ENCODE measurements at places on chromosomes 6 and 20. TPM values are rescaled to one million over a fixed set of nuclear protein-coding genes. Genes with fewer than 3 reads are reported as not detected.

GRCh38 chr6:134938896-134939295 lies 11.0 kb downstream of the ALDH8A1 start:
- peak; percentile 50 for DNase-seq

- no peak for DNase-seq
These were observed 592 bp downstream of the KCNG1 start for GRCh38 chr20:51022227-51022802.

GRCh38 chr20:53402233-53403005 lies 191.2 kb downstream of the ZNF217 start:
- peak; percentile 21 for DNase-seq

GRCh38 chr6:49813248-49813647 lies 26.2 kb upstream of the PGK2 start:
- DNase-seq = no peak

GRCh38 chr6:140192018-140192417 lies 817.6 kb upstream of the CITED2 start:
- DNase-seq = no peak

DNA sequence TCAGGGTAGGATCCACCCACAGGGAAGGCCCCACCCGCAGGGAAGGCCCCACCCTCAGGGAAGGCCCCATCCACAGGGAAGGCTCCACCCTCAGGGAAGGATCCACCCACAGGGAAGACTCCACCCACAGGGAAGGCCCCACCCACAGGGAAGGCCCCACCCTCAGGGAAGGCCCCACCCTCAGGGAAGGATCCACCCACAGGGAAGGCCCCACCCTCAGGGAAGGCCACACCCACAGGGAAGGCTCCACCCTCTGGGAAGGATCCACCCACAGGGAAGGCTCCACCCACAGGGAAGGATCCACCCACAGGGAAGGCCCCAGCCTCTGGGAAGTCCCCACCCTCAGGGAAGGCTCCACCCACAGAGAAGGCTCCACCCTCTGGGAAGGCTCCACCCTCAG lies 40.5 kb downstream of the KCNQ2 start:
- DNase-seq = no peak

GRCh38 chr20:43988867-43989266 lies 74.2 kb downstream of the TOX2 start:
- DNase-seq = no peak

GRCh38 chr20:62190639-62191411 lies 8.0 kb downstream of the MTG2 start:
- DNase-seq = no peak

DNA sequence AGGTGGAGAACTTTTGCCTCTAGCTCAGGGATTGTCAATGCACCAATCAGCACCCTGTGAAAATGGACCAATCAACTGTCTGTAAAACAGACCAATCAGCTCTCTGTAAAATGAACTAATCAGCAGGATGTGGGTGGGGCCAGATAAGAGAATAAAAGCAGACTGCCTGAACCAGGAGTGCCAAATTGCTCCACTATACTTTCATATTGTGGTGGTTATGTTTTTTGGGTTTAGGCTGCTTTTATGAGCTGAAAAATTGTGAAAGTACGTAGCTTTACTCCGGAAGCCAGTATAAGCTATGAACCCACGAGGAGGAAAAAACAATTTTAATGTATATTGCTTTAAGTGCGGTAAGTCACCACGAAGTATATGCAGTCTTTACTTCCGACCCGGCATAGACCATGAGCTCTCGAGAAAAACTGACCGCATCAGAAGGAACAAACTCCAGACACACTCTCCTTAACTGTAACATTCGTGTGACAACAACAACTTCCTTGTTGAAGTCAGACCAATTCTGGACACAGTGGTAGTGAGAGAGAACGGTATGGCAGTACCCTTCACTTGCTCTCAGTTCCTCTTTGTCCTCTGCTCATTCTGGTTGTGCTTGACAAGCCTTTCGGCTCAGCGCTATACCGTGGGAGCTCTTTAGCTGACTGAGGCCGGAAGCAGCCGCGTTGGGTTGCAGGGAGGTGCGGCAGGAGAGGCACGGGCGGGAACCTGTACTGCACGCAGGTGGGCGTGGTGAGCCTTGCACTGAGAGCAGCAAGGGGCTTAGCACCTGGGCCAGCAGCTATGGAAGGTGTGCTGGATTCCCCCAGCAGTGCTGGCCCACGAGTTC lies 81.9 kb upstream of the E2F3 start:
- peak; percentile 52 for DNase-seq

DNA sequence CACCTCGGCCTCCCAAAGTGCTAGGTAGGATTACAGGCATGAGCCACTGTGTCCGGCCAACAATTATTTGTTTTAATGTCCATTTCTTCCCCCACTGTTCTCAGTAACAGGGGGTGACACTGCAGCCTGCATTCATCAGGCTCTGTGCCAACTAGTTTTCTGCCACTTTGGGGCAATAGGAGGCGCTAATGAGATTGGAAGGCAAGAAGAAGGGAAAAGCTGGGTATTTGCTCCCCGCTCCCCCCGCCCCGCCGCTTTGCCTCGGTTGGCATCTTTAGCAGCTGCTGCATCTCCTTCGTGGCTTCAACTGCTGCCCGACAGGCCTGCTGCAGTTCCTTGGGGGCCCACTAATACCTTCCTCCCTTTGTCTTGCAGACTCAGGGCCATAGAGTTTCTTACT lies 35.0 kb upstream of the MDGA1 start:
- no peak for DNase-seq

DNA sequence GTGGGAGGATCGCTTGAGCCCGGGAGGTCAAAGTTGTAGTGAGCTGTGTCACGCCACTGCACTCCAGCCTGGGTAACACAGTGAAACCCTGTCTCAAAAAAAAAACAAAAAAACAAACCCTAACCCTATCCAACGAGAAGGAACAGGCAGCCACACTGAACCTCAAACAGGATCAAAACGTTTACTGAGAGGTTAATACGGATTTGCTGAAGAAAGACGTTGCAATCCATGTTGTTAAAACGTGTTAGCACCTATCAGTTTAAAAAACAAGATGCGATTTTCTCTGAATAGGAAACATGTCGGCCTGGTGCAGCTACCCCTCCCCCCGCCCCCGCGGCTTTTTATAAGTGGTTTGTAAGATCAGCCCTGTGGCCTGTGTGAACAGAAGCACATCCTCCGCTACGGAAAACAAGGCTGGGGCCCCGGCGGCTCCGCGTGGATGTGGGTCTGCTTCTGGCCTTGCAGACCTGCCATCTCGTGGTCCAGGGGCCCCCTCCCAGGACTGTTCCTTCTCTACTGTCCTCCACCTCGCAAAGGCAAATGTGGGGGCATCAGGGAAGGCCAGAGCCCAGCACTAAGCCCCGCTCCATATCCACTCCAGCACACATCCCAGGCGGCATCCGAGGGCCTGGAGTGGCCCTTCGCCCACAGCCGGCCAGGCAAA lies 11.4 kb downstream of the SLC2A4RG start:
- peak; percentile 55 for DNase-seq

GRCh38 chr20:44745598-44746366 lies at the start of gene KCNK15:
KCNK15 (plus strand) TSS chr20:44745865; CDS start chr20:44745911, 46 bp downstream.
- peak; percentile 38 for DNase-seq

GRCh38 chr20:1979106-1979778 lies 14.6 kb downstream of the PDYN start:
- no peak for DNase-seq

DNA sequence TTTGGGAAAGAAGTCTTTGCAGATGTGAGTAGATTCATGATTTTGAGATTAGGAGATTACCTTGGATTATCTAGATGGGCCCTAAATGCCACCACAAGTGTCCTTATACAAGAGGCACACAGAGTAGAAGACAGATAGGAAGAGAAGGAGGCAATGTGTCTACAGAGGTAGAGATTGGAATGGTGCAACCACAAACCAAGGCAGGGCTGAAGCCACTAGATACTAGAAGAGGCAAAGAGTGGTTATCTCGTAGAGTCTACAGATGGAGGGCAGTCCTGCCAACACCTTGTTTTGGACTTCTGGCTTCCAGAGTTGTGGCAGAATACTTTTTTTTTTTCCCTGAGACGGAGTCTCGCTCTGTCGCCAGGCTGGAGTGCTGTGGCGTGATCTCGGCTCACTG lies 138.3 kb upstream of the AKIRIN2 start:
- DNase-seq = no peak

DNA sequence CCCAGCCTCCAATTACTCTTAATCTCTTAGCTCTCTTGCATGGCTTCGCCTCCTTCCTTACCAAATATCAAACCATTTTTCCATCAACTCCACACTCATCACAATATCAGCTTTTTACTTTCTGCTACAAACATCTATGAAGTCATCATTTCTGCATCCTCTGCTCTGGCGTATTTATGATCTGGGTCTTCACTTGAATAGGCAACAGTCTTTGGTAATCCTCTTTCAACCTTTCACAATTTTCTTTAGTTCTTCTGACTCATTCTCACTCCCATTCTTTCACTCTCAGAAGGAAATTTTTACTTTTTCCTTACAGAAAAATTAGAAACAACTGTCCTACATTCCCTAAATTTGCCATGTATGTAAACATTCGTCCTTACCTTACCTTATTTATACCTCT lies 522.4 kb downstream of the HDGFL1 start:
- no peak for DNase-seq

GRCh38 chr6:20757761-20758160 lies 223.5 kb downstream of the CDKAL1 start:
- DNase-seq = no peak

DNA sequence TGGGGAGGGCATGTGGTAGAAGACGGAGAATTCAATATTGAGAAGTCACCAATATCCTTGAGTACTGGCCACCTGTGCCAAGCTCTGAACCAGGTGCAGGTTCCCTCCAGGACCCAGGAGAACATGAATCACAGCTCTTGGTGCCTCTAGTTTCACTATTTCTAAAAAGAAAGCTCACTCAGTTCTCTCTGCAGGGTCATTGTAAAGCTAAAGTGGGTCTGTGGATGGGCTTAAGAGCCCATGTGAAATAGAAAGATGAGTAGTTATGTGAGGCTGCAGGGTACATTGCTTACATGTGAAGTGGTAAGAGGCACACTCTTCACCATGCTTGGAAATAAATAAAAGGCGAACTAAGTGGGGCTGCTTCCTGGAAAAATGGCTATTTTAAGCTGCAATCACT lies 43.6 kb downstream of the ZNF831 start:
- DNase-seq = no peak

GRCh38 chr6:45686841-45687569 lies 309.3 kb upstream of the SUPT3H start:
- no peak for DNase-seq

DNA sequence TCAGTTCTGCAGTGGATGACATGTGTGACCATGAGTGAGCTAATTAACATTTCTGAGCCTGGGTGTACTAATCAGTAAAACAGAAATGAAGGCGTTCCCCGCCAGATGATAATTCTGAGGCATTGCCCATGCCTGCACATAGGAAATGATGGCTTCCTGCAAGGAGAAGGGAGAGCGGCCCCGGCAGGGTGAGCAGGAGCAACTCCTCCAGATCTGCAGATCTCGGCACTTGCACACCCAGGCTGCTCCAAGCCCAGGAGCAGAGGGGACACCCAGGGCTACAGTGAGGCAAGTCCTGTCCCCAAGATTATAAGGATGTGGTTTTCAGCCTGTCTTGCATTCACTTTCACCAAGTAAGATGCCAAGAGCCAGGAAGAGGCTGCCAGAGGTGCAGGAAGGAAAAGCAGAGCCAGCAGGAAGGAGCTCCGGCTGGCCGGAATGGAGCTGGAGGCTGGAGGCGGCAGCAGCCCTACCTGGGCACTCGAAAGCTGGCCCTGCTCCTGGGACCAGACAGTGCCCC lies 177.5 kb upstream of the CST7 start:
- no peak for DNase-seq

- no peak for DNase-seq
These were observed 64.6 kb upstream of the TXNDC5 start for GRCh38 chr6:7974938-7975763.

DNA sequence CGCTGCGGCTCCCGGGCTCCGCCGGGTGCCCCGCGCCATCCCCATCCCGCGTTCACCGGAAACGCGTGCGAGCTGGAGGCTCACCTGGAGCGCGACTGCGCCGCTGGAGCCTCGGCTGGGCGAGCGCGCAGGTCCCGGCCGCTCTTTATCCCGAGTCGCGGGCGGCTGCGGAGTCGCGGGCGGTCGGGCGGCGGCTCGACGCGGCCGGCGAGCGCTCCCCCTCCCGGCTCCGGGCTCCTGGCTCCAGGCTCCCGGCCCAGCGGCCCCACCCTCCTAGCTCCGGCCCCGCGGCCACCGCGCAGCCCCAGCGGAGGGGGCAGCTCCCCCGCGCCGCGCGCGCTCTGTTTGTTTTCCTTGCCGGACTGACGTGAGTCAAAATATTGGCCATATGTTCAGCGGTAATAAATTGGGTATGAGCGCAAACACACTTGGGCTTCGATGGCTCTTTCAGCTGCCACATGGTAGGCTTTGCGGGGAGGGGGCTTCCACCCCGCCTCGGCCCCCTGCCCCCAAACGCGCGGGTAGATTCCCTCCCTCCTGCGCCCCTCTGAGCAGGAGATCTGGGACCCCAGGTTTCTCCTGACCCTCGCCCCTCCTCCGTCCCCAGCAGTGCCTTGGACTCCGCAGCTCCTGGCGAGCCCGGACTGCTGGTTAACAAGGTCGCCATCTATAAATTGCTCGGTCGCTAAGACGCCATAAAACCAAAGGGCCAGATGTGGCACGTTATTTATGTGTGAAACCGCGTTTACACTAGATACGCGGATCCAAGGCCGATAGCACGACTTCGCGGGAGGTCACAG lies 8.8 kb upstream of the NKX2-2 start:
- DNase-seq = no peak

DNA sequence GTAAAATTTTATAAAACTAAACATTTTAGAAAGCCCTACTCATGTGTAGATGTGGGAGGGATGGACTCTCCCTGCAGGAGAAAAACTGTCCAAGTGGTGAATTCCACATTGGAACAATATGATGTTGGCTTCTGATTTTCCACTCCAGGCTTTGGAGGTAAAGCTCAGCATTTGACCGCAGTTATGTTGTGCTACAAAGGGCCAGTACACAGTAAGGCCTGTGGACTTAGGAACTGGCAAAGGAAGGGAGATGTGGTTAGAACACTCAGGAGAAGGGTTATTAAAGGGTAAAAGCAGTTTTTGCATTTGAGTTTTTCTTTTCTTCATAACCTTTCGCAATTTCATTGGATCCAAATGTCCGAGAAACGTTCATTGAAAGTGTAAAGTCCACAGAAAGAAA lies 150.3 kb upstream of the SASH1 start:
- no peak for DNase-seq

TUBB2B gene
- total RNA-seq = 0.73 TPM

SLC44A4 gene
- total RNA-seq = 0.13 TPM

RAB23 gene
- 2.2 TPM for total RNA-seq

DEFB112 gene
- not detected for total RNA-seq

TTK gene
- 7.6 TPM for total RNA-seq

RBPJL gene
- 0.19 TPM for total RNA-seq

FAM162B gene
- not detected for total RNA-seq

FOXS1 gene
- total RNA-seq = not detected

SLC17A2 gene
- total RNA-seq = 0.33 TPM

RIN2 gene
- not detected for total RNA-seq

EYA2 gene
- total RNA-seq = not detected

Data from activated T-cell treated with anti-CD3 and anti-CD28 coated beads, Interleukin-2, amount 50 U/mL, for 4 hours (primary cell).